ENCODE measurements at places on chromosomes 2 and 18. TPM values are rescaled to one million over a fixed set of nuclear protein-coding genes. Genes with fewer than 3 reads are reported as not detected.

CXCR2 gene
- polyA plus RNA-seq: 0.64 TPM

MOCOS gene
- 7.6 TPM for polyA plus RNA-seq

CHPF gene
- polyA plus RNA-seq: 9.1 TPM

SATB2 gene
- polyA plus RNA-seq: 5.8 TPM

FIGN gene
- 5.4 TPM for polyA plus RNA-seq

Data from adrenal gland (tissue), 19 donors.